Gastroesophageal sphincter (tissue), 4 donors: ENCODE measurements at places on chromosomes 16 and 17.

- no peak for ATAC-seq
These were observed 11.2 kb upstream of the ADAM11 start for GRCh38 chr17:44747566-44747965.

GRCh38 chr16:50267151-50267631 is 840 bp downstream of the ADCY7 start:
- no peak for ATAC-seq

DNA sequence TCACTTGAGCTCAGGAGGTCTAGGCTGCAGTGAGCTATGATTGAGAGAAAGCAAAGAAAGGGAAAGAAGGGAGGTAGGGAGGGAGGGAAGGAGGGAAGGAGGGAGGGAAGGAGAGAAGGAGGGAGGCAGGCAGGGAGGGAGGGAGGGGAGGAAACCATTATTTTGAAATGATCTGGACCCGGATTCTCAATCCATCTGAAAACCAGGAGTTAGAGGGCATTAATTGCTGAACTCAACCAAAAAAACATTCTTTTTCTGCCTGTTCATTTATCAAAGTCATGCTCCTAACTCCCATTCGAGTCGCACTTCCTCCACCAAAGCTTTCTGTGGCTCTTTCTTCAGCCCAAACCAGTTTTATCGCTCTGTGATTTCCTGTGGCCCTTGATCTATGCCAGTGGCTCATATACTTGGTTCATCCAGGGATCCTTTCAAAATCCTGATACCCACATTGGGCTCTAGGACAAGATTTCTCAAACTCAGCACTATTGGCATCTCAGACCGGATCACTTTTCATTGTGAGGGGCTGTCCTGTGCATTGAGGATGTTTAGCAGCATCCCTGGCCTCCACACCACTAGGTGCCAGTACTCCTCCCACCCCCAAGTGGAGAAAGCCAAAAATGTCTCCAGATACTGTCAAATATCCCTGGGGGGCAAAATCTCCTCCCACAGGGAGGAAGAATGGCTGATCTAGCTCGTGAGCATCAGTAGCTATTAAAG is 38.2 kb downstream of the CMTM4 start:
- ATAC-seq = no peak

GRCh38 chr17:13503526-13503925 is 98.2 kb downstream of the HS3ST3A1 start:
- no peak for ATAC-seq

- ATAC-seq = no peak
These were observed 225.9 kb downstream of the SEC14L1 start for GRCh38 chr17:77366558-77367245.

DNA sequence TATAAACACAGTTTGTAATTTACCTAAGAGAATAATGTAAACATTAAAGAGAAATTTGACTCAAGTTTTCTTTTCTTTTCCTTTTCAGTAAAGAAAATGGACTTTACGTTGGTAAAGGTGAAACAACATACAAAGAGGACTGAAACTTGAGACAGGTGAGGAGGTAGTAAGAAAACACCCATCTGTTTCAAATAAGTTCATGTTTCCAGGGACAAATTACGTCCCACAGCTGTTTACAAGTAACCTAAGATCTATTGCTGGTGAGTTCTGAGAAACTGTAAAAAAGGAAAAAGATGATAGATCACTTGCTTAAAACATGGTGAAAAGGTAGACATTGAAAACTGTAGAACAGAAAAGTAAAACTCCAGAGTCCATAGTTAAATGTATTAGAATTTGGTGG is 4.8 kb upstream of the ABCA5 start:
- ATAC-seq = no peak

GRCh38 chr16:88356727-88357199 is 26.0 kb upstream of the ZNF469 start:
- ATAC-seq = no peak

- ATAC-seq = peak; percentile 34
These were observed 18.6 kb downstream of the C1QTNF1 start for GRCh38 chr17:79042421-79043190.

GRCh38 chr17:66580956-66581391 is 253.9 kb upstream of the CACNG5 start:
- ATAC-seq = no peak

- ATAC-seq = peak; percentile 46
These were observed 9.4 kb upstream of the ENGASE start for GRCh38 chr17:79065105-79065670.

DNA sequence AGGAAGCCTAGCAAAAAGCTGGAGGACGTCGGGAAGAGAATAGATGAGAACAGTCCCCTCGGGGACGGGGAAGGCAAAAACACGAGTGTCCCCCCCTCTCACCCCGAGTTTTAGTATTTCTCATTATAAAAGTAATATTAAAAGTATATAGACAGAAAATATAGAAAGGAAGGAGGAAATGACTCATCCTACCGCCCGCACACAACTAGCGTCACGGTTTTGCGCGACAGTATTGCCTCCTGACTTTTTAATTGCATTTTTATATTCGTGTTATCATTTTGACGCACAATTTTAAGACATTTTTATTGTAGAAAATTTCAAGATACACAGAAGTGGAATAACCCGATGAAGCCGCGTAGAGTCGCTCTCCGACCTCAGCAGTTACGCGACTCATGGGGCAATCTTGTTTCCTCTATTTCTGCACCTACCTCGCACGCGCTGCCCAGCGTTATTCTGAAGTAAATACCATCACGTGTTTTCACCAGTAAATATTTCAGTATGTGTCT is 652 bp upstream of the SLC25A19 start:
- ATAC-seq = peak; percentile 5

- no peak for ATAC-seq
These were observed 77.4 kb downstream of the BPTF start for GRCh38 chr17:67902511-67903231.

DNA sequence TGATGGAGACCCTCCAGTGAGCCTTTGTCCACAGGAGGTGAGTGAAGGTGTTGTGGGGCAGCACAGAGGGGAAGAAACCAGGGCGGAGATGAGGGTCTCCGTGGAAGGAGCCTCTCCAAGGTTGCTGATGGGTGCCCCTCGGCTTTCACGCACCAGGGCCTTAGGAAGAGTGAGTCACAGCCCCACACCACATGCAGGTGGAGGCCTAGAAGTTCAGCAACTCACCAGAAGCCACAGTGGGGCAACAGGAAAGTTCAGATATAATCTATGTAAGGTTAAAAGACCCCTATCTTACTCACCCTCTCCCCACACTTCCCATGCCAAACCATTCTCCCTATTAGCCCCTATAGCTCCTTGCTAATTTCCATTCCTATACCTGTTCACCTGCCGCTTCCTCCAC is 9.5 kb upstream of the HNF1B start:
- ATAC-seq = no peak

- ATAC-seq = no peak
These were observed 11.7 kb downstream of the CMTM3 start for GRCh38 chr16:66616169-66616568.

DNA sequence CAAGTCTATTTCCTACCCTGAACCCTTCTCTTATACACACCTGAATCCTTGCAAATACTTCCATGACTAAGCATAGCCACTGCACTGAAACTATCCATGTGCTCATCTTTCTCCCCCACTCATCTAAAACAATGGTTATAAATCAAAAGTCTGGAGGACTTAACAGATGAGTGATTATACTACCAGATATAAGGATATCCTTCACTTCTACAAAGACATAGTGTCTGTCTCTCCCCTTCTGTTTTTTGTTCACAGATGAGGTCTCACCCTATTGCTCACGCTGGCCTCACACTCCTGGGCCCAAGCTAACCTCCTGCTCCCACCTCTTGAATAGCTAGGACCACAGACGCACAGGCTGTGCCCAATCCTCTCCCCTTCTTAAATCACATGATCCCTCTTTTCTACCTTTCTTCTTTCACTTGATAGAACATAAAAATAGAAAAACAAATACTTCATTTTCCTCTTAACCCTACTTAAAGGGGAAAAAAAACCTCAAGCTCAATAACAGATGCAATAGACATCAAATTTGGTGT is 19.2 kb downstream of the CEP112 start:
- ATAC-seq = no peak

DNA sequence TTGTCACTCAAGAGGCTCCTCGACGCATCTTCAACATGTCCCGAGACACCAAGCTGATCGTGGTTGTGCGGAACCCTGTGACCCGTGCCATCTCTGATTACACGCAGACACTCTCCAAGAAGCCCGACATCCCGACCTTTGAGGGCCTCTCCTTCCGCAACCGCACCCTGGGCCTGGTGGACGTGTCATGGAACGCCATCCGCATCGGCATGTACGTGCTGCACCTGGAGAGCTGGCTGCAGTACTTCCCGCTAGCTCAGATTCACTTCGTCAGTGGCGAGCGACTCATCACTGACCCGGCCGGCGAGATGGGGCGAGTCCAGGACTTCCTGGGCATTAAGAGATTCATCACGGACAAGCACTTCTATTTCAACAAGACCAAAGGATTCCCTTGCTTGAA is 101.0 kb downstream of the HS3ST2 start:
- ATAC-seq = no peak

DNA sequence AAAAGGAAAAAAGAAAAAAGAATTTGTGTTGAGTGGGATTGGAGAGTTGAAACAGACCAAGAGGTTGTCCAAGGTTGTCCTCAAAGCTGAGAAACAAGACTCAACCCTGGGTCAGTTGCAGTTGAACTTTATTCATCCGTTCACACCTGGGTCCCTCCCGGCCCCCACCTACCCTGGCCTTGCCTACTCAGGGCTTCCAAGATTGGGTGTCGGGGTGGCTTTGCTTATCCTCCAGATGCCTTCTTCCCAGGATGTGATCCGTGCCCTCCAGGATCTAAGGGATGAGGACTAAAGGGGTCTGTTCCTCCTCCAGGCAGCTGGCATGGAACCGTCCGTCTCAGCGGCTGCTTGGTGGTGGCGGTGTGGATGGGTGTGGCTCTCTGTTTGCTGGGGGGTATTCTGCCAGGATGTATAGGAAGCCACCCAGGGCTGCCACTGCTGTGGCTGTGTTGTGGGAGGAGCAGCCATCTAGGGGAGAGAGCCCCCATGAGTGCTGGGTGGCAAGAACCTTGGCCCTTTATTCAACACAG is 10.3 kb upstream of the NAGPA start:
- ATAC-seq = no peak

DNA sequence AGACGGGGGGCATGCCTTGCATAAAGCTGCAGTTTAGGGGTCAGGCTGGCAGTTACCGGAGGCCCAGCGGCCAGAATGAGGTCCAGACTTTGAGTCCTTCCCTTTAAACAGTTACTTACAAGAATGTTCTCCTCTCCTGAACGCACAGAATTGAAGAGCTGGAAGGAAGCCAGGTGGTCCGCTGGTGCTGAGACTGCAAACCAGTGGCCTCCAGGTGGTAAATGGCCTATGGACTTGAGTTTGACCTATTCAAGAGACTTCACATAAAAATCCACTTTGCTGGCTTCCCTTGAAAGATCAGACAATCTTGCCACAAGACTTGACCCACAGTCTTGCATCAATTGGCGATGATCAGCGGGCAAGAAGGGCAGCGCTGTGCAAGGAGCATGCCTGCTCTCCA is 14.7 kb upstream of the SEZ6 start:
- no peak for ATAC-seq

DNA sequence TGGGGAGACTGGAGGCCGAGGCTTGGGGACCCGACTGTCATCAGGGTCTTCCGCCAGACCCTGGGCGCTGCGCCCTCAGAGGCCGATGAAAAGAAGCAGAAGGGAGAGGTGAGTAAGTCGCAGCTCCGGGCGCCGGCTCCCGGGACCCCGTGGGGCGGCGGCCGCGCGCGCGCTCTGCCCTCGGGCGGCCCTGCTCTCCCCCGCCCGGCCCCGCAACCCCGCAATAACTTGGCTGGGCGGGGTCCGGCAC is 392 bp upstream of the ABHD15 start:
- peak; percentile 1 for ATAC-seq

DNA sequence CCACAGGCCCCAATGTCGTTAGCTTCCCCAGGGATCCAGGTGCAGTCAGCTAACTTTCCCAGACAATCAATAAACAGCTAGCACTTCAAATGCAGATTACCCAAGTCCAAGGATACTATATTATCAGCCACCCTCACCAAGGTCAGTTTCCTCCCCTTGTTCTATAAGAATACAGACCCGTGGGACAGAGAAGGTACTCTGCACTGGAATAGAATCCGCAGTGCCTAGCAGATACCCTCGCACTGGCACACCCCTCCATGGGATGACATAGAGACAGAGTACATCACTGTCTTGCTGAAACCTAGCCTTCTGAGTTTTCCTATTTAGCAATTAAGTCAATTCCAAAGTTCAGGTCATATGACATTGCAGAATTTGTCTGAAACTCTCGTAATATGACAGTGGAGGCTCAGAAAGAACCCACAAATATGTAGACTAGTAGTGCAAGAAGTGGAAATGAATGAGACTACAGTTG is 40.0 kb upstream of the ABCA10 start:
- no peak for ATAC-seq

GRCh38 chr16:89002851-89003830 is 26.1 kb upstream of the CBFA2T3 start:
- ATAC-seq = no peak

- ATAC-seq = peak; percentile 63
These were observed 49.8 kb downstream of the TMEM100 start for GRCh38 chr17:55672585-55673501.

DNA sequence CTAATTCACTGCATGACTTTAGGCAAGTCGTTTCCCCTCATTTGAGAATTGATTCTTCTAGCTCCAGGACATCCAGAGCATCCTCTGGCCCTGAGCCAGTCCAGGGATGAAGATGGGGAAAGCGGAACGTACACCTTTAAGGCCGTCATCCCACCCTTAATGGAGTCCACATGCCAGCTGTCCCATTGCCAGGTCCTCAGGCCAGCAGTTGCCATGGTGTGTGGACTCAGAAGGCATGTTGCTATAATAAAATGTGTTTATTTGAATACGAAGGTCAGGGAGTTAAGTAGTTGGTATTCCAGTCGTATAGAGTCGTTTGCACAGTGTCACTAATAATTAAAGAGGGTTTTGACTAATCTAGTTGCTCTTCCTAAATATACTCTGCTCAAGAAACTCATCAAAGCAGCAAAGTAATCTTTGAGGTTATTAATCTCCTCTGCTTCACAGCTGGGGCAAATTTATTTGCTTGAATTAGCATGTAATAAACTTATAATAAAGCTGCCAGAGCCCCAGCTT is 30.4 kb downstream of the CCDC182 start:
- no peak for ATAC-seq

GRCh38 chr17:64091571-64091970 is 38.4 kb downstream of the ERN1 start:
- no peak for ATAC-seq
